ENCODE measurements at places on chromosomes 6 and 20. TPM values are rescaled to one million over a fixed set of nuclear protein-coding genes. Genes with fewer than 3 reads are reported as not detected.

RUNX2 gene
- 4.3 TPM for total RNA-seq

ANKRD66 gene
- not detected for total RNA-seq

OR2J3 gene
- 1.7 TPM for total RNA-seq

CAGE1 gene
- 5.7 TPM for total RNA-seq

MMP24 gene
- total RNA-seq, result 1.1 TPM

SRXN1 gene
- 26.9 TPM for total RNA-seq

DNA sequence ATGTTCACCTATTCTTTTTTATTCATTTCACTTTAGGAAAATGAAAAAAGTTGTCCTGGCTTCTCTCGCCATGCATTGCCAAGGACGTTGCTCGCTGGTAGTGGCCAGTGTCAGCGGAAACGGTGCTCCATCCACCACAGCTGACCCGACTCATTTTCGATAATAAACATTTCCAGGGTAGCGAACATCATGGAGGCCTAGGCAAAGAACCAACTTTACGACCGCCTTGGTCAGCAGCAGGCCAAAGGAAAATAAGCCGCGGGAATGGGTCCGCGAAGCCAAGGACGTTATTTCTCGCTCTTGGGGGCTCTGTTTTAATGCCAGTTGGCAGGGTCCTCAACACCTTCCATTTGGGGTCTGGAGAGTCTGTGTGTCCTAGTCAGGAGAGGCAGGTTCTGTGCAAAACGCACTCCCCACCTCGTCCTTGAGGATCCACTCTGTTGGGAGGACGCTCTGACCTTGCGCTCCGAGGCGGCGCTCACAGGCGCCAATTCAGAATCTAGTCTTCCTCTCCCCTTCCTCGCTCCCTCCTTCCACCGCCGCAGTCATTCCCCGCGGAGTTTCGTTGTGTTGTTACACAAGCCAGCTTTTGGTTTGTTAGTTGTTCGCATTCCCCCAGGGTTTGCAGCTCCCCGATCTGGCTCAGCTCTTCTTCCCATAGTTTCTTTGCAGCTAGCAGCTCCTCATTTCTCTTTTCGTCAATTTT lies 4.1 kb upstream of the PAX1 start:
- no peak for DNase-seq

GRCh38 chr6:110590821-110591351 lies 114.5 kb upstream of the SLC22A16 start:
- no peak for DNase-seq

DNA sequence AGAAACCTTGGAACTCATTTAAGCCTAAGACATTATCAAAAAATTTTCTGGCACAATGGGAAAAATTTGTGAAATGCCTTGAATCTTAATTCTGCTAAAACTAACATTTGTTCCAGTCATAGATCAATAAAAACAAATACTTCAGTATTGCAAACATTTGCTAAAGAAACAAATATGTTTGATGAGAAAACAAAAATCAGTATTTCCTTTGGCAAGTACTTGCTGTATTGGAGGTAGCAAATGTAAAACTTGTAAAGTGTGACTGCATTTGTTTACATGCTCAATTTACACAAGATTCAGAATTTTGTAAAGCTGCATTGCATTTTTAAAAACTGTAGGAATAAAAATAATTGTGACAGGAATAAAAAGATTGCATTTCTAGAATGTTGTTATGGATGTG lies 183.1 kb downstream of the HS3ST5 start:
- no peak for DNase-seq

GRCh38 chr6:13336553-13336952 lies 8.2 kb upstream of the TBC1D7 start:
- DNase-seq, result peak; percentile 93

GRCh38 chr6:10719296-10719963 lies 3.4 kb upstream of the TMEM14C start:
- peak; percentile 83 for DNase-seq

Measured in testis (tissue), 5 donors.